ENCODE measurements at places on chromosomes 12 and 14.

- no peak for DNase-seq
Observed at GRCh38 chr12:96153131-96153725, 40.9 kb upstream of the ELK3 start.

GRCh38 chr12:105237666-105238065 is 1.7 kb upstream of the APPL2 start:
- no peak for DNase-seq

- no peak for DNase-seq
Observed at GRCh38 chr14:34043627-34044372, 92.9 kb upstream of the EGLN3 start.

GRCh38 chr14:73924337-73924736 is 25.6 kb downstream of the FAM161B start:
- no peak for DNase-seq

- no peak for DNase-seq
Observed at GRCh38 chr14:89466944-89467343, 49.9 kb upstream of the FOXN3 start.

DNA sequence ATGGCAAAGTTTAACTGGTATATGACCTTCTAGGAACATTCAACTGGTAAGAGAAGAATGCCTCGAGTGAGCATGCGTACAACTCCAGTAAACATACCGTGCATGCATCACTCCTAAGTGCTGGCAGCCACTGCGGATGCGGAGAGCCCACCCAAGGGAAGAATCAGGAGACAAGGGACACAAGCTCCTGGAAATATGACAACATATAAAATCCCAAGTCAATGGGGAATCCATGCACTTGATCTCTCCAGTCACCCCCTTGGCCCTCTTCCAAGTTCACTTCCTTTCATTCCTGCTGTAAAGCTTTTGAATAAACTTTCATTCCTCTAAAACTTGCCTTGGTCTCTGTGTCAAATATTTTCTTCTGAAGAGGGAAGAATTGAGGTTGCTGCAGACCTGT is 168.7 kb upstream of the TMCC3 start:
- no peak for DNase-seq

DNA sequence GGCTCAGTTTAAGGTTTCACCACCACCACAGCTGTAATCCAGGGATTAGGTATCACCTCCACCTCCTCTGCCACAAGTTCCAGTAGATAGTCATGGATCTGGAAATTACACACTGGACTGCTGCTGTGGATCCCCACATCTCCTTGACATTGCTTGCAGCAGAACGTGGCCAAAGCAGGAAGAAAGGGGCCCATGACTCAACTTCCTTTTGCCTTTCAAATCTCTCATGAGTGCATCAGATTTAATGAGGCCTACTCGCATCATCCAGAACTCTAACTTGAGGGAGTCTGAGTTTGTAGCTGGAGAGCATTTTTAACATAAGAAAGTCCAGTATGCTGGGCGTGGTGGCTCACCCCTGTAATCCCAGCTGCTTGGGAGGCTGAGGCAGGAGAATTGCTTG is 29.2 kb upstream of the TMED10 start:
- DNase-seq: no peak

GRCh38 chr14:68819260-68819691 is 26.4 kb upstream of the ZFP36L1 start:
- no peak for DNase-seq

- no peak for DNase-seq
Observed at GRCh38 chr12:132565365-132565764, 45.0 kb downstream of the LRCOL1 start.

GRCh38 chr12:110278255-110278536 is 2.9 kb upstream of the ATP2A2 start:
- DNase-seq: no peak

- DNase-seq: no peak
Observed at GRCh38 chr12:125104982-125105381, 39.7 kb downstream of the AACS start.

DNA sequence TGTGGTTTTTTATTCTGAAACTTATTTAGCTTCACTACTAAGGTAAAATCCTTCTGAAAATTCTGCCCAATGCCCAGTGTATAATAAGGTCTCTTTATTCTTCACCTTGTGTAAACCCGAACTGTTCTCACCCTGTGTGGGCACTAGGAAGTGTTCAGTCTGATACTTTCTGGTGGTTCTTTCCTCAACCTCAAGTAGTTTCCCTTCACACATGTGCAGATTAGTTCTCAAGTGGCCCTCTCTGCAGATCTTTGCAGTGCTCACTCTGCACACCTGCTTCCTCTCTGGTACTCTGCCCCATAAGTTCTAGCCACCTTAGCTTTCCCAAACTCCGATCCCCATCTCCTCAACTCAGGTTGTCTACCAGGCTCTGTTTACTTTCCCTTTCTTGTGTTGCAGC is 61.6 kb downstream of the RAD51B start:
- DNase-seq: no peak

- no peak for DNase-seq
Observed at GRCh38 chr14:77364146-77364545, 12.7 kb downstream of the TMED8 start.

- no peak for DNase-seq
Observed at GRCh38 chr14:42629553-42629952, 1022.9 kb downstream of the LRFN5 start.

- DNase-seq: no peak
Observed at GRCh38 chr12:104521731-104522130, 65.0 kb downstream of the CHST11 start.

Data from nucleus accumbens (tissue), 56 donors.